ENCODE measurements at places on chromosomes 2 and 18.

DNA sequence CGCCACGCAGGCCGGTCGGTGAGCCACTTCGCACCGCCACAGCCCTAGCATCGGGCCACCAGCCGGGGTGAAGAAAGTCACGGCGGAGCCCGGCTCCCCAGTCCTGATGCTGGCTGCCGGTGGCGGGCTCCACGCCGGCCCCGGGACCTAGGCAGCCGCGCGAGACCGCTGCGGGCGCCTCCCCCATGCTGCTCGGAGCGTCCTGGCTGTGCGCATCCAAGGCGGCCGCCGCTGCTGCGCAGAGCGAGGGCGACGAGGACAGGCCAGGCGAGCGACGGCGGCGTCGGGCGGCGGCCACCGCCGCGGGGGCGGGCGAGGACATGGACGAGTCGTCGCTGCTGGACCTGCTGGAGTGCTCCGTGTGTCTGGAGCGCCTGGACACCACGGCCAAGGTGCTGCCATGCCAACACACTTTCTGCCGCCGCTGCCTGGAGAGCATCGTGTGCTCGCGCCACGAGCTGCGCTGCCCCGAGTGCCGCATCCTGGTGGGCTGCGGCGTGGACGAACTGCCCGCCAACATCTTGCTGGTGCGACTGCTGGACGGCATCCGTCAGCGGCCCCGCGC, 433 bp downstream of the SH3RF3 start:
- DNase-seq: peak; percentile 10

DNA sequence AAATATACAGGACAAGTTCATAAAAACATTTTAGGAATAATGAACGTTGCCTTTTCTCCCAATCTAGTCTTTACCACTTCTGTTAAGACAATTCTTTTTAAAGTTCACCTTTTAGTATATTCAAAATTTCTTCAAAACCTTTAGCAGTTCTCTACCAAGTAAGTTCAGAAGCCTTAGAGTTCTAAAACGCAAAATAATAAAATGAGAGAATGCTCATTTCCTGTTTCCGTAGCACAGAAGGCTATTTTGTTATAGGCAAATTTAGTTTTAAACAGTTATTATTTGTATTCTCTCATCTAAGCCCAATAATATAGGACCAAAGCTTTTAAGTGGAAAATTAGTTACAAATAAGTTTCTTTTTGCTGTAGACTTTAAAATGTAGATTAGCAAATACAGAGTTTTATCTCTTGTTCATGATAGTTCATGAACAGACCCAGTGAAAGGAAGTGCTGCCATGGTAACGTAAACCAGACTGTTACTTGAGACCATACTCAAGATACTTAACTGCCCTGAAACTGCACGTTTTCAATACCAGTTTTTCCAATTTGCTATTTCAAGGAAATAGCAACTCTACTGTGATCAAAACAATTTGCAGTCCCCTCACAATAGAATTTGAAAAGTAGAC, 173.1 kb upstream of the STON1 start:
- DNase-seq: no peak

DNA sequence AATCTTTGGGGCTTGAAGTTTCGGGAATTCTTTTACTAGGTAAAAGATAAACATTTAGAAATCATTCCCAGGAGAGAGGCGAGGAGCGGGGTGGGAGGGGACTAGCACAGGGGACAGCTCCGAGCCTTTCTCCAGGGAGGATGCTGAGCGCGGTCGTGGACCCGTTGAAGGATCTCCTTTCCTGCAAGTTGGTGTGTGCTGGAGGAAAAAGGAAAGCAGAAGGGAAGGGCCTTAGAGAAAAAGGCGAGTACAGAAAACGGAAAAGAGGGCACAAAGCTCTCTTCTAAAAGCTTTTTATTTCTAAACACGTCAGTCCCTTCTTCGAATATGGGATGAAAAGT, 640 bp downstream of the SLC39A6 start:
- no peak for DNase-seq

- DNase-seq: no peak
Observed at GRCh38 chr2:214575030-214575429, 164.2 kb downstream of the VWC2L start.

DNA sequence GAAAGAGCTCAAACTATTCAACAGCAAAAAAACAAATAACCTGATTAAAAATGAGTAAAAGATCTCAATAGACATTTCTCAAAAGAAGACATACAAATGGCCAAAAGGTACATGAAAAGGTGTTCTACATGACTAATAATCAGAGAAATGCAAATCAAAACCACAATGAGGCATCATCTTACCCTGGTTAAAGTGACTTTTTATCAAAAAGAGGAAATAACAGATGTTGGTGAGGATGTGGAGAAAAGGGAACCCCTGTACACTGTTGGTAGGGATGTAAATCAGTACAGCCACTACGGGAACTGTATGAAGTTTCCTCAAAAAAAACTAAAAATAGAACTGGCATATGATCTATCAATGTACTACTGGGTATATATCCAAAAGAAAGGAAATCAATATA, 39.8 kb upstream of the TMEM163 start:
- DNase-seq: no peak

DNA sequence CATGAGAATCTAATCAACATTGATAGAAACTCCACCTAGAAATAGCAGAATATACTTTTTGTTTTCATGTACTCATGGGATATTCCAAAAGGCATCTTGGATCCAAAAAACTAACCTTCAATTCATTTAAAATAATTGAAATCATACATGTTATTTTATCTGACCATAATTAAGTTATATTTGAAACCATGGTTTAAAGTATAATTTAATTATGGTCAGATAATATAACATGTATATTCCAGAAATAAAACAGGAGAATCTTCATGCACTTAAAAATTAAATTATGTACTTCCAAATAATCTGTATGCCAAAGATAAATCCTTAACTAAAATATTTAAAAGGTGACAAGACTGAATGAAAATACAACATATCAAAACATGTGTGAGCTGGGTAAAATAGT, 651.3 kb upstream of the LINC00305 start:
- DNase-seq: no peak

DNA sequence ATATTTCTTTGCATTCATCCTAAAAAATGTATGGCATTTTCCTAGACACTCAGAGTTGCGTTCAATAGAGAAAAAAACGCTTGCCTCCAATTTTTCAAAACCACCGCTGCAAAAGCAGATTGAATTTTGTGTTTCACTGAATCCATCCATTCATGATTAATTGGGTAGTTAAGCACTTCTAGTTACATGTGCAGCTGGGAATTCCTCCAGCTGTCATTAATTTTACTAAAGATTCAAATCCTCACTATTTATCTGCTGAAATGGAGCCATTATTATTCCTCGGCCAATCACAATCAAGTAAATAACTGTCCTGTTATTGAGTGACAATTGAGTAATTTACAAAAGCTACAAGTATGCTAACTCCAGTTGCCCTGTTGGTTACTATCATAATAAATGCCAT, 75.8 kb upstream of the ARL5A start:
- DNase-seq: no peak

- no peak for DNase-seq
Observed at GRCh38 chr2:5385596-5385995, 306.6 kb upstream of the SOX11 start.

GRCh38 chr18:61825386-61825785, 67.4 kb downstream of the RNF152 start:
- no peak for DNase-seq

DNA sequence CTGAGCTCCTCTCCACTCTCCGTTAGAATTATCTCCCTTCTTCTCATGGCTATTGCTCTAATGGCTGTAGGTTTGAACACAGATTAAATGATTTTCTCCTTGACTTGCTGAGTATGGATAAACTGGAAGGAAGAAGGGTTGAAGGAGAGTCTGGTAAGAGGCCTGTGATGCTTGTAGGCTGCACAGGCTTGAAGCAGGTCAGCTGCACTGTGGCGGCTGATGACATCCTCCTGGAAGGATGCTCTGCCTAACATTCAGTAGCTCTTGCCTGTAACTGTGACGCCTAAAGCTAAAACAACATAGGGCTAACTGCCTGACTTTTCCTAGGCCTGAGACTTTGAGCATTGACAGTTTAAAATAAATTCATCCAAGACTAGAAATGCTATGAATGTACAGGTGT, 166.3 kb downstream of the MREG start:
- DNase-seq: no peak

- DNase-seq: no peak
Observed at GRCh38 chr2:10266133-10266620, 36.5 kb upstream of the HPCAL1 start.
